ENCODE measurements at places on chromosomes 6 and 20.

- no peak for DNase-seq
Observed at GRCh38 chr6:65531533-65531932, 175.5 kb downstream of the EYS start.

DNA sequence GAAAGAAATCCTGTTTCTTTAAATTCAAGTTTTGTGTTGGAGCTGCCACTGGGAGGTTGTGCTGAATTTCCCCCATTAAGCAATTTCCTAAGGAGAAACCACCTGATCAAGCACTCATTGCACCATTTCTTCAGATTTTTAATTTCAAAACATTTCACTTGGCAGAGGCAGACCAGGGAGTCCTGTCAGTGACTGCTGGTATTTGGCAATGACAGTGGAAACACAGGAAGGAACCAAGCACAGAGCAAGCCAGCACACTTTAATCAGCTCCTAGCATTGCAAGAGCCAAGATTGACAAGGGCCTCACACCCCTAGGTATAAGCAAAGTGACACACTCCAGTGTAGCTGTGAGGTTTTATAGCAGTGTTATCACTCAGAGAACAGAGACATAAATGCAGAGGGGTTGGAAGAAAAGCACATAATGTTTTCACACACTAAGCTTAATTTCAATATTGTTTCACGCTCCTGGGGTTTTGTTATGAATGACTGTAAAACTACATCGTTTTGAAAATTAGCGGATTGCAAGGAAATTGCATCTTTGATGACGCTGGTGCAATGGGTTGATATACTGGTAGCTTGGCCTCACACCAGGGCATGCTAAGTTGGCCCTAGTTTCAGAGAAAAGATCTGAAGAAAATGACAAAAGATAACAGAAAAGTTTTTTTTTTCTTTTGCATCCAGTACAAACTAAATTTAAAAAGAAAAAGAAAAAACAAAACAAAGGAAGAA, 768.4 kb downstream of the TFAP2A start:
- DNase-seq, result no peak

DNA sequence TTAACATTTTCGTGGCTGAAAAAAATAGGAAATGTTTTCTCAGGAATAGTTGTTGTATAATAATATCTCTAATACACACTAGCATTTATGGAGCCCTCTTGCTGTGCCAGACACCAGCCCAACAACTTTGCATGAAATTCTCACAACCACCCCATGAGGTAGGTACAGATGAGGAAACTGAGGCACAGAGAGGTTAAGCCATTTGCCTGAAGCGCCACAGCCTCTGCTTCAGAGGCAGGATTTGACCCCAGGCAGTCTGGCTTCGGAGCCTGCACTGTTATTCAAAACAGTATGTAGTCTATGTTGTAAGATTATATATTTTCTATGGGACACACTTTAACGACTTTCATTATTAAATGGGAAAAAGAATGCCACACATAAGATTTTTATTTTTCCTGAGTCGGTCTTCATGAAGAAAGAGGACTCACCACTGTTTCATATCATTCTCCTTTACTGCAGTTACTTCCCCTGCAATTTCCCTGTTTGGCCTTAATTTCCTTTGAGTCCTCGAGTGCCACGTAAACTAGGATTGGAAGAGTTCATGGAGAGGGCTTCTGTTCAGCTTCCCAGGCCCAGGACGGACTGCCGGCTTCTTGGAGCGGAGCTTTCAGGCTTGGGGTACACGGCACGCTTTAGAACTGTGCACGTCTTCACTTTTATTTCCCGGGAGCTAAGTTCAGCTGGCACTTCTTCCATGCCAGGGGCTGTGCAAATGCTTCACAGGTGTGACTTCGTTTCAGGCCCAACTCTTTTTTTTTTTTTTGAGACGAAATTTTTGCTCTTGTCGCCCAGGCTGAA, 128.0 kb downstream of the BMP7 start:
- DNase-seq, result no peak

- DNase-seq, result no peak
Observed at GRCh38 chr6:128240024-128240428, 280.4 kb downstream of the PTPRK start.

DNA sequence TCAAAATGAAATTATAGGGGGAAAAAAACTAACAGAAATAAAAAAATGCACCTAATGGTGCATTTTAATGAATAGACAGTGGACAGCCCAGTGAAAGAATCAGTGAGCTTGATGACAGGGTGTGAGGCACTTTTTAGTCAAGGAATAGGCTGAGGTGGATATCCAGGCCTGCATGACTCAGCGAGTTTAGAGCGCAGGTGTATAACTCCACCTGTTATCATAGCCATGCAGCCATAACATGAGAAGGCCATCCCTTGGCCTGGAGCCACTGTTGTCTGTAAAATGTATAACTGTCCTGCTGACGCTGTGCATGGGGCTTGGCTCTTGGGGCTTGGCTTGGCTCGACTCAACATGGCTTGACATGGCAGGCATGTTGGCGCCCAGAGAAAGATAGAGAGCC, 331.5 kb upstream of the NOX3 start:
- DNase-seq, result no peak

- no peak for DNase-seq
Observed at GRCh38 chr6:35724059-35724458, 12.8 kb upstream of the ARMC12 start.

- no peak for DNase-seq
Observed at GRCh38 chr6:135820340-135820739, 31.2 kb upstream of the PDE7B start.

- no peak for DNase-seq
Observed at GRCh38 chr6:36246506-36247268, 23.2 kb upstream of the PNPLA1 start.

GRCh38 chr6:163667372-163668060, 253.0 kb downstream of the QKI start:
- DNase-seq, result no peak

GRCh38 chr6:147222160-147222838, 18.1 kb downstream of the STXBP5 start:
- no peak for DNase-seq
